HT1080 (cell line): ENCODE measurements at places on chromosomes 6 and 20. TPM values are rescaled to one million over a fixed set of nuclear protein-coding genes. Genes with fewer than 3 reads are reported as not detected.

Gene PTCRA
- total RNA-seq, result not detected in 2 replicates

Gene TFAP2B
- not detected in 2 replicates for total RNA-seq

Gene SIRPD
- total RNA-seq, result not detected in 2 replicates

Gene PNPLA1
- total RNA-seq, result 0.03 TPM in 1 of 2 replicates, not detected in the other

Gene SLC17A3
- total RNA-seq, result not detected in 2 replicates

Gene PTPRT
- not detected in 2 replicates for total RNA-seq

Gene FAM83B
- total RNA-seq, result not detected in 2 replicates

Gene MMP24
- total RNA-seq, result 0.23 and 0.30 TPM in 2 replicates

Gene SLC17A1
- total RNA-seq, result not detected in 2 replicates

Gene BTN1A1
- 0.23 TPM in 1 of 2 replicates, not detected in the other for total RNA-seq

Gene SPATS1
- total RNA-seq, result not detected in 2 replicates

Gene ERVFRD-1
- not detected in 2 replicates for total RNA-seq

Gene OPRM1
- not detected in 2 replicates for total RNA-seq

Gene FAM209B
- total RNA-seq, result not detected in 2 replicates

Gene FLRT3
- total RNA-seq, result 3.0 and 4.0 TPM in 2 replicates

Gene CGAS
- total RNA-seq, result 1.4 and 2.3 TPM in 2 replicates

Gene ITPR3
- 32.5 and 38.3 TPM in 2 replicates for total RNA-seq

Gene COX4I2
- total RNA-seq, result not detected in 2 replicates

Gene COL12A1
- total RNA-seq, result 9.7 and 12.6 TPM in 2 replicates

Gene COL20A1
- total RNA-seq, result not detected in 2 replicates

Gene ENPP4
- total RNA-seq, result 0.03 TPM in 1 of 2 replicates, not detected in the other

Gene CST8
- total RNA-seq, result not detected in 2 replicates

Gene HNF4A
- 0.34 TPM in 1 of 2 replicates, not detected in the other for total RNA-seq

Gene XKR7
- total RNA-seq, result not detected in 2 replicates

Gene ADAM33
- total RNA-seq, result not detected in 2 replicates

Gene MATN4
- 0.10 TPM in 1 of 2 replicates, not detected in the other for total RNA-seq

Gene TREM1
- 0.57 TPM in 1 of 2 replicates, not detected in the other for total RNA-seq

Gene NRSN1
- total RNA-seq, result not detected in 2 replicates

Gene BPI
- total RNA-seq, result not detected in 2 replicates

Gene FOXF2
- total RNA-seq, result 6.8 and 10.0 TPM in 2 replicates

Gene GSTA4
- total RNA-seq, result 0.20 TPM in 1 of 2 replicates, not detected in the other
